Kidney (tissue), 22 donors: ENCODE measurements at places on chromosomes 6 and 20. TPM values are rescaled to one million over a fixed set of nuclear protein-coding genes. Genes with fewer than 3 reads are reported as not detected.

DNA sequence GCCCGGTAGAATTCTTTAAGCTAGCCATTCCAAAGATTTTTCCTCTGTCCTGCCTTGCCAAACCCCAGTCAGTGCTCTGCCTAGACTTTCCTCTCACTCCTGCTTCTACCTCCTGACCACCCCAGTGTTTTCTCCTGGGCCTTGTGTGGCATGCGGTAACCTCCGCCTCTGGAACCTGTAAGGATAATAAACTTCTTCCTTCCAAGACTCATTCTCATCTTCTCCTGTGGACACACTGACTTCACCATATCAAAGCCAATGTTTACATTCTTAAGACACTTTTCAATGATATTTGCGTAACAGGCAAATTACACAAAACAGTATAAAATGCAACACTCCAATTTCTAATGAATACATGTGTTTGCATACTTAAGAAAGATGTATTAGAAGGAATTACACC, 354.6 kb downstream of the RNF144B start:
- no peaks in the 10 kb centered on the region for H3K36me3 ChIP-seq
- H3K4me3 ChIP-seq: no peak overlapping the region
- no peaks in the 10 kb centered on the region for H3K4me1 ChIP-seq
- DNase-seq: no peak
- no peak overlapping the region for H3K27ac ChIP-seq

GRCh38 chr20:1870792-1871550, 24.2 kb upstream of the SIRPA start:
- H3K27ac ChIP-seq: no peak overlapping the region
- H3K4me3 ChIP-seq: no peak overlapping the region
- DNase-seq: no peak
- no peaks in the 10 kb centered on the region for H3K27me3 ChIP-seq

- H3K4me1 ChIP-seq: no peaks in the 10 kb centered on the region
- no peaks in the 10 kb centered on the region for H3K36me3 ChIP-seq
- H3K27ac ChIP-seq: no peak overlapping the region
- no peak for DNase-seq
- H3K27me3 ChIP-seq: no peaks in the 10 kb centered on the region
These were observed 27.3 kb upstream of the STX16 start for GRCh38 chr20:58623579-58624473.

- DNase-seq: no peak
- no peak overlapping the region for H3K27ac ChIP-seq
- H3K4me1 ChIP-seq: no peaks in the 10 kb centered on the region
- H3K36me3 ChIP-seq: no peaks in the 10 kb centered on the region
- no peaks in the 10 kb centered on the region for H3K27me3 ChIP-seq
- H3K4me3 ChIP-seq: no peak overlapping the region
These were observed 145.8 kb upstream of the KCNQ5 start for GRCh38 chr6:72476051-72476450.

DNA sequence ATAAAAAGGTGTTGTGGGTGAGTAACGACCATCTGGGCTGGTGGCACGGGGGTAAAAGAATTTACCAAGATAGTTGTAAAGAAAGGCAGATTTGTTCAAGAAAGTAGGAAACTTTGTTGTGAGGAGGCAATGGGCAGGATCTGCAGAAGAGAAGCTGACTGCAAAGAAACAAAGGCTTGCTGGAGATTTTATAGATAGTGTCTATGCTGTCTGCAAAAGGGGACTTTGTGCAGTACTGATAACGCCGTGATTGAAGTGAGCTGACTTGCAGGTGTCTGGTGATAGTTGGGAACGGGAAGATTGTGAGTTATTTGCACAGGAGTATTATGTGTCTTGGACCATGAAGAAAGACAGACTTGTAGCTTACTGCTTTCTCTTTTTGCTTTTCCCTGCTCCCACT, 36.8 kb upstream of the GSTA3 start:
- H3K27ac ChIP-seq: no peak overlapping the region
- H3K36me3 ChIP-seq: no peaks in the 10 kb centered on the region
- no peak for DNase-seq
- H3K4me3 ChIP-seq: no peak overlapping the region
- no peaks in the 10 kb centered on the region for H3K27me3 ChIP-seq

APMAP gene
- 90.9 TPM for total RNA-seq

BACH2 gene
- 6.9 TPM for total RNA-seq

EDN1 gene
- 16.6 TPM for total RNA-seq
